ENCODE measurements at places on chromosomes 12 and 14.

DNA sequence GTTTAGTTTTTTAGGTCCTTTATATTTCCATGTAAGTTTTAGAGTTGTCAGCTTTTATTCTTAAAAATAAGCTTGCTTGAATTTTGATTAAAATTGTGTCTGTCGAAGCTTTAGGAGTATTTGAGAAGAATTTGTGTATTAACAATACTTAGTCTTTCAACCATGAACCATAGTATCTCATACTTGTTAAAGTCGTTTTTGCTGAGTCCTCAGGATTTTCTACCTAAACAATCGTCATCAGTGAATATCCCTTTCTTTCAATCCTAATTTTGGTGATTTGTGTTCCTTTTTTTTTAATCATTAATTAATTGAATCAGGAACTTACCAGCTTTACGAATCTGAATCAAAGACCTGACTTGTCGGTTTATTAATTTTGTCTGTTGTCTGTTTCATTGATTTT is 18.2 kb downstream of the CAND1 start:
- no peak for DNase-seq

GRCh38 chr14:99524091-99524661 is 43.0 kb downstream of the CCNK start:
- no peak for DNase-seq

DNA sequence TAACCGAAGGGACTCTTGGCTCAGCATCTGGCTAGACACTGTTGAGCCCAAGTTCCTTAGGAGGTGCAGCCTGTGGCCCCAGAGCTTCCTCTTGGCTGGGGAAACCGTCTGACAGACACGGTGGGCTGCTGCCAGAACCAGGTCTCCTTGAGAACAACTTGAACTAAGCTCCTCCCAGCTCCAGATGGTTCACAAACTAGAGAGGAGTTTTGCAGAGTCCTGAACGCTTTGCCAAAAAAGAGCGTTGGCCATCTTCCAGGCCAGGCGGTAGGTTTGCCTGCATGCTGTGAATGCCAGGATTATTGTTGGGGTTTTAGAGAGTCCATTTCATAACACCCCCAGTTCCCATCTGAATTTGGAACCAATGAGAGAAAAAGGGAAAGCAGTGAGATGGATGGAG is 399.8 kb downstream of the RGS6 start:
- DNase-seq: no peak

DNA sequence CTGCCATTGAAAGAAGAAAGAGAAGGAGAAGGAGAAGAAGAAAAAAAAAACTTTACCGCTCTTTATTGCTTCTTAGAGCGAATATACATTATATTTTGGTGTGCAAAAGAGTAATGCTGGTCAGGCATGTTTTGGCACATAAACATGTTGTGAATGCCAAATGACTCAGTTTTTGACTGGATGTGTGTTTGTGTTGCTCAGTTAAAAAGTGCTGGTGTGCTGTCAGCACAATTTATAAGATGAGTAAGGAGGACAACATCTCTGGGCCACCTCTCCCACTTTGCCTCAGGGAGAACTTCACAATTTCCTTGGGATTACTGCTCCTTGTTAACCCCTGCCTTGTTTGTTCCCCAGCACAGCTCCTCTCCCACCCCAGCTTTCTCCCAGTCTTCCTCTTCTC is 584.8 kb downstream of the ETNK1 start:
- DNase-seq: no peak

DNA sequence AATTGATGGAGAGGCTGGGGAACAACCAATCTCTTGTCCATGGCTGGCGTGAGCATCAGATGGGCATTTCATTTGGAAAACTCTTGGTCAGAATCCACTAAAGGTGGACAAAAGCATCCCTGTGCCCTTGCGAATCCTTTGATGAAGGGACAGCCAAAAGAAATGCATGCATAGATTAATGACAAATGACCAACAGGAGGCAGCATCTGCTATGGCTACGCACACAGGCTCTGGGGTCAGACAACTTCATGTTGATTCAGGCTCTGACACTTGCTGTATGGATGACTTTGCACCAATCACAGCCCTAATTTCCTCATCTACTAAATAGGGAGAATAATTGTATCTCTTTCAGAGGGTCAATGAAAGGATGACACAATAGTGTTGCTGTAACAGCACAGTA is 117.5 kb downstream of the ASCL4 start:
- no peak for DNase-seq

- no peak for DNase-seq
Measured at GRCh38 chr12:132505105-132505851, 15.3 kb downstream of the FBRSL1 start.

GRCh38 chr12:2963760-2964292 is 4.6 kb downstream of the TEAD4 start:
- DNase-seq: no peak

GRCh38 chr12:131900397-131900796 is 6.0 kb downstream of the ULK1 start:
- DNase-seq: no peak

GRCh38 chr12:91104812-91105466 is 6.4 kb downstream of the LUM start:
- no peak for DNase-seq

DNA sequence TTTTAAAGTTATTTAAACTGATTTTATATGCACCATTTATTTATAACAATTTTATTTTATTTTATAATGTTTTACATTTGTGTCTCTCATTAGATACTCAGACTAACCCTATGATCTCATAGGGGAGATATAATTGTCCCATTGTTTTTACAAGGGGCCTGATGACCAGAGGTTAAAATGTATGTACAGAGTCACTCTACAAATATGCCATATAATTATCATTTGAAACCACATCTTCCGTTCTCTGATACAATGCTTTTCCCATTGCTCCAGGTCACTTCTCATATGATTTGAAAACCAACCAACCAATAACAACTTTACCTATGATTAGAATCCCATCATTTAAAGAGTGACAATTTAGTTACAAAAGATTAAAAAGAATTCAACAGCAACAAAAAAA is 137.8 kb downstream of the GPHN start:
- no peak for DNase-seq

DNA sequence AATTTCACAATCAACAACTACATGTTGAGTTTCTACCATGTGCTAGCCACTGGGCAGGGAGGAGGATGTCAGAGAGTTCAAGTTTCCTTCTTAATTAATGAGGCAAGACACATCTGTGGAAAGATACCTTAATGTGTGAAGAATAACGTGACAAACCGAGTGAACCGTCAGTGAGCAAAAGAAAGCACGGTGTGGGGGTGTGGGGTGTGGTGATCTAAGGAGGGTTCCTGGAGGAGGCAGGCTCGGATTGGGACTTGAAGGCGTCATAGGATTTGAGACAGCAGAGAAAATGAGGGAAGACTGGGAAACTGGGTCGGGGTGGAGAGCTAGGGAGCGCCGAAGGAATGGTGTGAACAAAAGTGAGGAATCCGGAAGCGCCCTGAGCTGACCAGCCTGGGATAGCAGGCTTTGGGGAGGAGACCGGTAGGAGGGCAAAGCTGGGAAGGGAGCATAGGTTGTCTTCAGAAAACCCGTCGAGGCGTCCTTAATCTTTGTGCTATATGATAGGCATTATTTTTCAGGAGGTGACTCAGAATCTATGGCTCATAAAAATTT is 22.3 kb downstream of the GALNT8 start:
- no peak for DNase-seq

DNA sequence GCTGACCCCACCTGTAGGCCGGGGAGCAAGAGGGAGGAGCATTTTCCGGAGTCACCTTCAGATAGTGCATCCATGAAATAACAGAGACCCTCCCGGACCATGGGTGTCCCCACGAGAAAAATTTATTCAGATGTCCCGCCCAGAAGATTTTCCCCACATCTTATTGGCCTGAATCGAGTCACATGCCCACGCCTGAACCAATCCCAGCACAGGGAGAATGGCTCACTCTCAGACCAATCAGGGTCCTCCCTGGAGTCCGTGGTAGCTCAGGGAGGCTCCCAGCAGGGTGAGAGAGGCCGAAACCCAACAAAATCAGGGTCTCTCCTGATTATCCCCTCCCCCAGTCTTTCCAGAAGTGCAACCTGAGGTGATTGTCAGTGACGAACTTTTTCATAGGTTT is 16.4 kb upstream of the NCOR2 start:
- DNase-seq: no peak

DNA sequence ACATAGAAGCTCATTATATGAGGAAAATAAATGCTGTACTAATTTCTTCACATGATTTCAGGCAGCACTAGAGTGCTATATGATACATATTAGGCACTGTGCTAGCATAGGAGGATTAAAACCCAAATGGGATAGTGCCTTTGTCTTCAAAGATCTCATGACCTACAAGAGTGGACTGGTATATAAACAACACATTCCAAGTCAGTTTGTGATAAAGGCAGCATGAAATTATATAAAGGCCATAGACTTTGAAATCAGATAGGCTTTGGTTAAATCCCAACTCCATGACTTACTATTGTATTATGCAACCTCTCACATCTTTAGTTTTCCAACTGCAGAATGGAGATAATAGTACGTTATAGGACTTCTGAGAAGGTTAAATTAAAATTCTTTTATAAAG is 179.7 kb downstream of the RAD51B start:
- no peak for DNase-seq

GRCh38 chr12:110466791-110467190 is 1.3 kb downstream of the GPN3 start:
- no peak for DNase-seq

DNA sequence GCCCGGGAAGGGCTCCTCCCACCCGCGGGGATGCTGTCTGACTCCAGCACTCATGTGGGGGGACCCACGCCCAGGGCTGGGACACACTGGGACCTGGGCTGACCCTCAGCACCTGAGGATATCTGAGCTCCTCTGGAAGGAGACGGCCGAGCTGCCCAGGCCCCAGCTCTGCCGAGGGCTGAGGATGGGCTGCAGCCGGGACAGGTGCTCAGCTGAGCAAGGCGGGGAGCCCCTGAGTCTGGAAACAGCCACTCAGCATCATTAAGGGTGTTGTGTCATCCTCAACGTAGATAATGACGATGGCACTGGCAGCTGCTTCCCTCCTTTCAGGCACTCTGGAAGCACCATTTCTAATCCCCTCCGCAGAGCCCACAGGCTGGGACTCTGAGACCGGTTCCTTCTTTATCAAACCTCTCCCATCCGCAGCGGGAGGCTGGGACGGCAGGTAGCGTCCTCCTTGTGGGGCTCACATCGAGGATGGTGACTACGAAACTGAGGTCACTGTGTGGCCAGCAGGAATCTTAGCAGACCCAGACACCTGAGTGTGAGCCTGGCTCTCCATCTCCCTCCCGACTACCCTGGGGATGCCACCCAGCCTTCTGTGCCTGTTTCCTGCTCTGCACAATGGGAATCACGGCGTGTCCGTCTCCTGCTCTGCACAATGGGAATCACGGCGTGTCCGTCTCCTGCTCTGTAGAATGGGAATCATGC is 26.7 kb upstream of the SFSWAP start:
- DNase-seq: no peak

All from nucleus accumbens (tissue), 56 donors.